ENCODE measurements at places on chromosomes 3 and 15. TPM values are rescaled to one million over a fixed set of nuclear protein-coding genes. Genes with fewer than 3 reads are reported as not detected.

The ISL2 gene
- not detected for total RNA-seq

The FEZF2 gene
- total RNA-seq, result not detected

The SCN11A gene
- total RNA-seq, result 0.60 TPM

The C3orf80 gene
- total RNA-seq, result 3.3 TPM

The CHL1 gene
- 11.3 TPM for total RNA-seq

The CSPG5 gene
- 24.9 TPM for total RNA-seq

The HTR3E gene
- total RNA-seq, result not detected

The APOD gene
- 15.6 TPM for total RNA-seq

The EMC7 gene
- total RNA-seq, result 67.5 TPM

The REC114 gene
- total RNA-seq, result not detected

The LRRN1 gene
- 2.2 TPM for total RNA-seq

The ACP3 gene
- total RNA-seq, result 19.9 TPM

The ACKR4 gene
- 2.7 TPM for total RNA-seq

The TEX55 gene
- total RNA-seq, result not detected

The RBP2 gene
- 1.1 TPM for total RNA-seq

The GPR149 gene
- not detected for total RNA-seq

The SNTN gene
- 51.0 TPM for total RNA-seq
